IPS DF 6.9 (cell line): ENCODE measurements at places on chromosomes 7 and 10.
A peak's percentile ranks its signal among the peaks of the same experiment; 100 is the strongest.

DNA sequence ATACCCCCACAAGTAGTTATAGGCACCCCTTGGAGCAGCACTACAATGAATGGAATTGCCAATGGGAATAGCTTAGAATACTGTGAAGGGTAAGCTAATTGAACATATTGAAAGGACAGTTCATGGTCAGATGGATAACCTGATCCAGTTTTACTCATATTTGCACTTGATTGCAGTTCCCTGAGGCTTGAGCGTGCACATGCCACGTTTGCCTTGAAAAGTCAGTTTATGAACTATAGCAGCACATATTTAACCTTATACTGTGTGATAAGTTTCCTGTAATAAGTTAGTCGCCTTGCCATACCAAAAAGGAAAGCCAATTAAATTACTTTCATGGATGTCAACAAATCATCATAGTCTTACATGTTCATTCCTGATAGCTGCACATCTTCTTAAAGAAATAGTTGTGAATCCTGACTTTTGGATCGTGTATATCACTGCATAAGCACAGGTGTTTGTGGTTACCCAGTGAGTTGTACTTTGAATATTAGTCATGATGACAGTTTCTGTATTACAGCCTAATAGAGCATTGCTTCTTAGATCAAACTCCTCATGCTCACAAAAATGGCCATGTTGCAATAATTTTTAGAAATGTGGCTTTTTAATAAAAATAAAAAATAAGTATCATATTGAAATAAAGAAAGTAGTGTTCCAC, 21.6 kb downstream of the DNTT start:
- H3K4me3 ChIP-seq = no peak overlapping the region
- DNase-seq = no peak
- H3K36me3 ChIP-seq = no peaks in the 10 kb centered on the region
- no peaks in the 10 kb centered on the region; the same call in 1 of the 2 replicates for H3K27me3 ChIP-seq
- H3K4me1 ChIP-seq = no peaks in the 10 kb centered on the region

DNA sequence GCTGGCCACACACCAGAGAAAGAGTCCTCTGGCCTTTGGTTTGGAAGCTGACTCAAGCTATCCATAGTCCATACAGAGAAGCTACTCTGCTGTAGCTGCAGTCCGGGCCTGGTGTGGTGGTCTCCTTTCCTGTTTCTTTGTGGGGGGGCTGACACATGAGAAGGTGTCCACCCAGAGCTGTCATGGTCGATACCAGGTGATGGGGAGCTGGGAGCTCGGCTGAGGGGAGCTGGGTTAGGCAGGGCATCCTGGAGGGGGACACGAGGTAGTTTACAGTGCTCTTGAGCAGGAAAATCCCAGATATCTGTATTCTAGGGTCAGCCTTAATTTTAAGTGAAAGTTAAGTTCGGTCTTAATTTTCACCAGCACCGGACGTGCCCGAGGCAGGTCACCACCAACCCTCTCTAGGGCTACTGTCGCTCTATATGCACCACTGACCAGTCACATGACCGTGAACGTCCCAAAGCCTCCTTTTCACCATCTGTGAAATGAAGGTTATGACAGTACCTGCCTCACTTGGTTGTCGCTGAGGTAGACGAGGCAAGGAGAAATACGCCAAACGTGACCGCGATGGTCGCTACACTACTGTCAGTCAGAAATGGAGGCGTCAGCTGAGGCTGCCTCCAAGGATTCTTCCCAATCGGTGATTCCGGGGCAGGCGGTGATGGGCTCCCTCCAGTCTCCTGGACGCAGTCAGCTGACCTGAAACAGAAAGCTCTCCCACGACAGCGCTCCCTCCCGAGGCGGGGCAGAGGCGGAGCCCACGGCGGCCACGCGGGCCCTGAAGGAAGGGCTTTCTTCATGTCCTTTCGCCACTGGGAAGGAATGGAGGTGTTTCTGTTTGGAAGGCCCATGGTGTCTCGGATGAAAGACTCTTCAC, 69.4 kb upstream of the SHH start:
- no peak overlapping the region for H3K4me3 ChIP-seq
- H3K4me1 ChIP-seq = no peaks in the 10 kb centered on the region
- H3K36me3 ChIP-seq = no peaks in the 10 kb centered on the region; the same call in 1 of the 2 replicates
- no peaks in the 10 kb centered on the region for H3K27me3 ChIP-seq
- DNase-seq = no peak

GRCh38 chr10:116043861-116044260, 229.1 kb downstream of the GFRA1 start:
- H3K4me3 ChIP-seq = no peak overlapping the region
- H3K36me3 ChIP-seq = no peaks in the 10 kb centered on the region
- no peak for DNase-seq

- H3K27me3 ChIP-seq = no peaks in the 10 kb centered on the region
- peak; percentile 71 for DNase-seq
- peaks cover 13% of the 10 kb centered on the region for H3K4me1 ChIP-seq
- no peak overlapping the region for H3K27ac ChIP-seq
Measured at GRCh38 chr10:3043512-3044368, 23.6 kb upstream of the PFKP start.

GRCh38 chr10:114990991-114991390, 53.0 kb downstream of the TRUB1 start:
- no peak for DNase-seq
- no peak overlapping the region for H3K27ac ChIP-seq

GRCh38 chr7:69104023-69104422, 494.3 kb upstream of the AUTS2 start:
- H3K4me3 ChIP-seq = no peak overlapping the region
- no peaks in the 10 kb centered on the region for H3K27me3 ChIP-seq
- H3K4me1 ChIP-seq = no peaks in the 10 kb centered on the region
- no peaks in the 10 kb centered on the region for H3K36me3 ChIP-seq
- DNase-seq = no peak
- no peak overlapping the region for H3K27ac ChIP-seq

- H3K27me3 ChIP-seq = no peaks in the 10 kb centered on the region
- H3K36me3 ChIP-seq = no peaks in the 10 kb centered on the region
- no peaks in the 10 kb centered on the region for H3K4me1 ChIP-seq
- H3K27ac ChIP-seq = no peak overlapping the region
- no peak overlapping the region for H3K4me3 ChIP-seq
- DNase-seq = no peak
Measured at GRCh38 chr10:93711891-93712290, 9.5 kb upstream of the FRA10AC1 start.

GRCh38 chr7:55523366-55523765, 48.9 kb downstream of the VOPP1 start:
- no peaks in the 10 kb centered on the region for H3K36me3 ChIP-seq
- H3K4me1 ChIP-seq = peaks cover 1% of the 10 kb centered on the region; the same call in 1 of the 2 replicates
- no peak overlapping the region for H3K27ac ChIP-seq
- DNase-seq = no peak
- H3K4me3 ChIP-seq = no peak overlapping the region
- no peaks in the 10 kb centered on the region for H3K27me3 ChIP-seq

GRCh38 chr10:116109481-116109880, 163.5 kb downstream of the GFRA1 start:
- no peak overlapping the region for H3K27ac ChIP-seq
- H3K27me3 ChIP-seq = no peaks in the 10 kb centered on the region
- H3K36me3 ChIP-seq = no peaks in the 10 kb centered on the region

- DNase-seq = no peak
- H3K36me3 ChIP-seq = no peaks in the 10 kb centered on the region
- no peak overlapping the region for H3K27ac ChIP-seq
- H3K27me3 ChIP-seq = no peaks in the 10 kb centered on the region
Measured at GRCh38 chr7:121530227-121531174, 134.4 kb upstream of the FAM3C start.

GRCh38 chr7:155752756-155753445, 59.4 kb downstream of the SHH start:
- H3K4me1 ChIP-seq = no peaks in the 10 kb centered on the region
- no peaks in the 10 kb centered on the region for H3K27me3 ChIP-seq
- H3K27ac ChIP-seq = no peak overlapping the region

GRCh38 chr10:96998329-96998888, 166.3 kb downstream of the LCOR start:
- no peak overlapping the region for H3K4me3 ChIP-seq
- H3K36me3 ChIP-seq = no peaks in the 10 kb centered on the region
- H3K27ac ChIP-seq = no peak overlapping the region
- DNase-seq = no peak
- no peaks in the 10 kb centered on the region; the same call in 1 of the 2 replicates for H3K4me1 ChIP-seq
- no peaks in the 10 kb centered on the region for H3K27me3 ChIP-seq

- peaks cover 1% of the 10 kb centered on the region; the same call in 1 of the 2 replicates for H3K4me1 ChIP-seq
- no peak for DNase-seq
- no peak overlapping the region for H3K4me3 ChIP-seq
- no peak overlapping the region for H3K27ac ChIP-seq
- no peaks in the 10 kb centered on the region; the same call in 1 of the 2 replicates for H3K27me3 ChIP-seq
Measured at GRCh38 chr7:30474893-30475292, 3.7 kb downstream of the NOD1 start.

- no peak overlapping the region for H3K4me3 ChIP-seq
- no peaks in the 10 kb centered on the region for H3K4me1 ChIP-seq
- H3K36me3 ChIP-seq = no peaks in the 10 kb centered on the region
- no peak overlapping the region for H3K27ac ChIP-seq
- H3K27me3 ChIP-seq = no peaks in the 10 kb centered on the region
Measured at GRCh38 chr10:17873946-17874345, 64.8 kb downstream of the MRC1 start.

- H3K4me3 ChIP-seq = no peak overlapping the region
- no peak for DNase-seq
- H3K27me3 ChIP-seq = no peaks in the 10 kb centered on the region
- no peaks in the 10 kb centered on the region for H3K4me1 ChIP-seq
- H3K36me3 ChIP-seq = no peaks in the 10 kb centered on the region
Measured at GRCh38 chr10:49552277-49552676, 13.4 kb upstream of the ERCC6 start.

DNA sequence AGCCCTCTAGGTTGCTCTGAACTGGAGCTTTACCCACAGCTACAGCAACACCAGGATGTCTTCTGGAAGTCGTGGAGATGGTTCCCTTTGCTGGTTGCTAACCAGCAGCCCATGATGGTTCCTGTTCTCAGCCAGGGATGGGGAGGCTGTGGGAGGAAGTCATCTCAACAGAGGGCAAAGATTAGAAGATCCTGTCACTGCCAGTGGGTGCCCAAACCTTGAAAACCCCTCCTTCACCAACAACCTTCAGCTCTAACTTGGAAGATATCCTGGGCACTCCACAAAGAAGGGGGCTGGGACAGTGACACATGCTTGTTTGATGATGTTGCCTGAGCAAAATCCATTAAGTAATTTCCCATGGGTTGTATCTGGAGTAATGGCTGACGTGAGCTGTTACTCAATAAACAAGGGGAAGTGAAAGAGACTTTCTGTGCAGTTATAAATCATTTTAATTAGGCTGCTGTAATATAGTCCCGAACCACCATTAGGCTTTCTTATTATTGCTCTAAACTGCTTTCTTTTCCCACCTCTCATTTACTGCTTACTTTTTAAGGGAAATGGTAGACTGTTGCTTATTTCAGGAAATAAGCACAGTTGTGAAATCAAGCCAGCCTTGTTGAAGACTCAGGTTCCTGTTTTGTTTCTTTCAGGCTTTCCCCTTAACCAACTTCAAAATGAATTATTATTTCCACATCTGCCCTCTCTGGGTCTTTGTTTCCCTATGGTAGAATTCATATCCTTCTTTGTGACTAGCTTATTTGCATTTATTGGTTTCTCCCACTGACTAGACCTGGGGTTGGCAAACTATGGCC, 124.8 kb downstream of the PPP1R17 start:
- no peaks in the 10 kb centered on the region for H3K36me3 ChIP-seq
- DNase-seq = no peak
- H3K27me3 ChIP-seq = no peaks in the 10 kb centered on the region
- H3K4me3 ChIP-seq = no peak overlapping the region
- no peaks in the 10 kb centered on the region for H3K4me1 ChIP-seq

GRCh38 chr7:98286093-98286539, 4.6 kb downstream of the BRI3 start:
- H3K36me3 ChIP-seq = peaks cover 4% of the 10 kb centered on the region; the same call in 1 of the 2 replicates
- H3K4me1 ChIP-seq = peaks cover 16% of the 10 kb centered on the region
- no peak for DNase-seq
- H3K4me3 ChIP-seq = no peak overlapping the region
- no peak overlapping the region for H3K27ac ChIP-seq
- no peaks in the 10 kb centered on the region for H3K27me3 ChIP-seq

DNA sequence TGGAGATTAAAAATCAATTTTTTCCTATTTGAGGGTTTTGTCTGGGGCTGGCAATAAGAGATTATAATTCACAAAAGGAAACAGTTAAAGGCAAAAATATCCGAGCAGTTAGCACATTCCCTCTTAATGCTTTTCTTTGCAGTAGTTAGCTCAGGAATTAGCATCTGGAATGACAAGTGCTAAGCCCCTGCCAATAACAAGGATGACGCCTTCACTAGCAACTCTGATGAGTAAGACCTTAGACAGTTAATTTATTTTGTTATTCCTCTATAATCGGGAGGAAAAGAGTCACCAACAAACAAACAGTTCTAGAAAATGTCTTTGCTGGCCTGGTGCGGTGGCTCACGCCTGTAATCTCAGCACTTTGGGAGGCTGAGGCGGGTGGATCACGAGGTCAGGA, 151.3 kb downstream of the TRIL start:
- no peaks in the 10 kb centered on the region for H3K36me3 ChIP-seq
- H3K4me3 ChIP-seq = no peak overlapping the region
- DNase-seq = no peak
- 0 out of 2 replicates have a peak, but pooled peaks cover 1% of the 10 kb centered on the region for H3K4me1 ChIP-seq

GRCh38 chr10:81873932-81874816, 820 bp upstream of the NRG3 start:
- H3K27me3 ChIP-seq = peaks cover 8% of the 10 kb centered on the region; the same call in 1 of the 2 replicates
- no peaks in the 10 kb centered on the region for H3K4me1 ChIP-seq
- H3K36me3 ChIP-seq = no peaks in the 10 kb centered on the region
- DNase-seq = no peak
- peak overlapping the region; percentile 91; the same call in 1 of the 2 replicates for H3K4me3 ChIP-seq

DNA sequence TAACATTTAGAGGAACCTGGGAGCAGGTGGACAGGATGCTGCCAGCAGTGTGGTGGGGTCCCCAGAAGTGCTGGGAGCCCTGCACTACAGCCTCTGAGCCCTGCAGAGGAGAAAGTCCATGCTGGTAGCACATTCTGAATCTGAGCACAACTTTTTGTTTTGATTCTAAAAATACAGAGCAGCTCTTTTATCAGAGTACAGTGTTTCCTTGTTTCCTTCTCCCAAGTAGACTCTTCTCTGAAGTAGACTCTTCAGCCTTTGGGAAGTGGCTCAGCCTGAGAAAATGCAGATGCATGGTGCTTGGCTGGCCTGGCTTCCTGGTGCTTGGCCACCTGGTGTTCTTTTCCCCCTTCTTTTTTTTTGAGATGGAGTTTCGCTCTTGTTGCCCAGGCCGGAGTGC, 9.1 kb downstream of the ADCY1 start:
- H3K4me1 ChIP-seq = peaks cover 14% of the 10 kb centered on the region
- no peak for DNase-seq
- no peaks in the 10 kb centered on the region for H3K36me3 ChIP-seq
- no peaks in the 10 kb centered on the region for H3K27me3 ChIP-seq
- H3K27ac ChIP-seq = no peak overlapping the region

DNA sequence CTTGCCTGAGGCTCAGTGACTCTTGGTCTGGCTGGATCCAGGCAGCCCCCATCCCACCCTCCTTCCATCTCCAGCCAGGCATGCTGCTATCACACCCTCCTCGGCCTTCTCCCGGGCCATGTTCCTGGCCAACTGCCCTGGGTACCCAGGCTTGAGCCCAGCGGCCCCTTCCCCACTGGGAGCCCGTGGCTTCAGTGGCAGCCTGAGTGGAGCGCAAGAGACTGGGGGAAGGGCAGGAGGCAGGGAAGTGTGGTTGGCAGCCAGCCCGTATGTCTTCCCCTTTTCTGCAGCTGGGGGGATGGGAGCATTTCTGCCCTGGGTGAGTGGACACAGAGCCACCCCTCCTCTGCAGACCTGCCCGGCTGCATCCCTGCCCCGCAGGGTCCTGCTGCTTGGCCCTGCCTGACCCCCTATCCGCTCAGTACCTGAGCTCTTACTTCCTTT, 148.5 kb downstream of the ARHGAP22 start:
- no peak overlapping the region for H3K27ac ChIP-seq
- H3K27me3 ChIP-seq = no peaks in the 10 kb centered on the region
- DNase-seq = no peak
- no peaks in the 10 kb centered on the region for H3K36me3 ChIP-seq
